ENCODE measurements at places on chromosomes 3 and 15.

- DNase-seq: no peak
Observed at GRCh38 chr3:161028555-161029153, 76.5 kb downstream of the B3GALNT1 start.

DNA sequence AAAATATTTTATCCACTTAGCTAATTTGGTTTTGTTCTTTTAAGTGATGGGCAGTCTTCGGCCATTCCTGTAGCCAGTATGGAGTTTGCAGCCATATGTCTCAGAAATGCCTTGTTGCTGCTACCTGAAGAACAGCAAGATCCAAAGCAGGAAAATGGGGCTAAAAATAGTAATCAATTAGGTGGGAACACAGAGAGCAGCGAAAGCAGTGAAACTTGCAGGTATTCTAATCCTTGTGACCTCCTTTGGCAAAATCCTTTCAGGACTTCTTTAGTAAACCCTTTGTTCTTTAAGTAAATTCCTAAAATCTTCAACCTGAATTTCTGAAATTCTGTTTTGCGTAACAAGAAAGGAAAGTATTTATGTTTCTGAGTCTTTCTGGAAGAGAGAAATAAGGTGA lies 49.8 kb downstream of the CNOT10 start:
- DNase-seq: no peak

GRCh38 chr15:64459066-64459781 lies 1.2 kb upstream of the ZNF609 start:
- DNase-seq: no peak

DNA sequence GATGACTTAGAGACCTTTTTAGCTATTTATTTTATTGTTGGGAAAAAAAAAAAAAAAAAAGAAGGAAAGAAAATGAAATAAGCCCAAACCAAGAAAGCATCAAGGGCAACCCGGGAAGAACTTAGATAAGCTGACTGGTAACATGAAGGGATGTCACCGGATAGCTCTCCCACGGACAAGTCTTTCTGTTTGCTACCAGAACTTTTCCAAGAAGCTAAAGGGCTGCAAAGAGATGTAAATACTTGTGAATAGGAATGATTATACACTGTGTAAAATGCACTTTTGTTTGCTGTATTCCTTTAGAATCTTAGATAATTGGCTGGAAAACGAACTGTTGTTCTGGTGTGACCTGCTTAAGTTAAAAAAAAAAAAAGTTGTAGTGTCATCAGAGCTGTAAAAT lies 2.8 kb downstream of the FOXB1 start:
- no peak for DNase-seq

- no peak for DNase-seq
Observed at GRCh38 chr15:34850121-34850520, 54.8 kb upstream of the ACTC1 start.

GRCh38 chr15:69482686-69483256 lies 30.2 kb downstream of the RPLP1 start:
- DNase-seq: no peak

DNA sequence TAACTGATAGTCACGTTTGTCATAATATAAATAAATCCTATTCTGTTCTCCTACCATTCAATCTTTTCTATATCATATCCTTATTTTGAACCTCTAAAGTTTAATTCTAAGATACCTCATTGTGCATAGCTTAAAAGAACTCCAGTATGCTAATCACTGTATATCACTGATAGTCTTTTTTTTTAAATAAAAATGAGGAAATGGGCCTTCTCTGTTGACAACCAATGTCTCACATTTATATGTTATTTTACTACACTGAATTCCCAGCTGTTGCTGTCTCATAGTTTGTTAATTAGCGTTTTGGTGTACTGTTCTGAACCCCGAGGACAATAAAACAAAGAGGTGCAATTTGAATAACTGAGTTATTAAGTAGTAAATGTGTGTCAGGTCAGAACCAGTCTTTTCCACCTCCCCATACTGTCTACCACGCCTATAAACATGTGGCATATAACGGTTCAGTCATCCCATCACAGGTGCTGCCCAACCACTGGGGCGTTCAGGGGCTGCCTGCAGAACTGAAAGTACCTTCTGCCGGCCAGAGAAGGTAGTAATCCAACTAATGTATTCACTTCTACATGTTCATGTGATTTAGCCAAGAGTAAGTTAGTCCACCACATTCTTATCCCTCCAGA lies 14.9 kb downstream of the CBLB start:
- no peak for DNase-seq

- no peak for DNase-seq
Observed at GRCh38 chr3:132730891-132731580, 8.8 kb upstream of the NPHP3 start.

- no peak for DNase-seq
Observed at GRCh38 chr15:70160267-70160666, 62.5 kb upstream of the TLE3 start.

DNA sequence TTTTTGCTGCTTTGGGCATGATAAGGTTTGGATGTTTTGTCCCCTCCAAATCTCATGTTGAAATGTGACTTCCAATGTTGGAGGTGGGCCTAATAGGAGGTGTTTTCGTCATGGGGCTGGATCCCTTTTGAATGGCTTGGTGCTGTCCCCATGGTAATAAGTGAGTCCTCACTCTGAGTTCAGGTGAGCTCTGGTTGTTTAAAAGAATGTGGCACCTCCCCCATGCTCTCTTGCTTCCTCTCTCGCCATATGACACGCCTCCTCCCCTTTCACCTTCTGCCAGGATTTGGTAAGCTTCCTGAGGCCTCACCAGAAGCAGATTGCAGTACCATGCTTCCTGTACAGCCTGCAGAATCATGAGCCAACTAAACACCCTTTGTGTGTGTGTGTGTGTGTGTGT lies 255.5 kb downstream of the EPHB1 start:
- DNase-seq: no peak

- DNase-seq: no peak
Observed at GRCh38 chr3:31051226-31051625, 156.8 kb upstream of the GADL1 start.

GRCh38 chr3:136074546-136075170 lies 109.1 kb downstream of the PPP2R3A start:
- DNase-seq: no peak

DNA sequence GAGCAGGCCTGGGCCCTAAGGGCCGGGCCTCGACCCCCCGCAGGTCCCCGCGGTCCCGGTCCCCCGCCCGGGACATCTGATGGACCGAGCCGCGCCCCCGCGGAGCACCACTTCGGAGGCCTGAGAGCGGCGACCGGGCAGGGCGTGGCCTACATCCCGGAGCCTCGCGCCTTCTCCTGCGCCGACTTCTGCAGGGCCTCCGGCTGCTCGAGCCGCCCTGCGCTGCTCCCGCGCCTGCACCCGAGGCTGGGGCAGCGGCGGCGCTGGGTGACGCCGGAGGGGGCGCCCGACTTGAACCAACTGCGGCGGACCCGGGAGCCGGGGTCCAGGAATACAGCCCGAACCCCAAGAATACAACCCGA lies 14.9 kb upstream of the GP9 start:
- no peak for DNase-seq

GRCh38 chr3:187593451-187593850 lies 76.7 kb downstream of the SST start:
- DNase-seq: no peak

DNA sequence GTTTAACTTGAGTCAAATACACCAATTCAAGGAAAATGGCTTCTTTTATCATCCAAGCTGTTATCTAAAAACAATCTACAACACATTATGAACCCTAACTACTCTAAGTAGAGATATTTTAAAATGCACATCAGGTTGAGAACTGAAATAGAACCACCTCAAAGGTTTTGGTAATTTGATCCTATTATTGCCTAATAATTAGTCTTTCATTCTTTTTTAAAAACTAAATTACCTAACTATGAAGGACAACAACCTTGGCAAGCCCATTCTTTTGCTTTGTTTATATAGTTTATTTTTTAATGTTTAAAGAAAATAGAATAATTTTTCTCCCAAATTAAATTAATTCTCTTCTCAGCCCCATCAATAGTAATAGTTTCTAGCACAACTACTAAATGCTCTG lies 61.1 kb upstream of the PPIB start:
- DNase-seq: no peak

DNA sequence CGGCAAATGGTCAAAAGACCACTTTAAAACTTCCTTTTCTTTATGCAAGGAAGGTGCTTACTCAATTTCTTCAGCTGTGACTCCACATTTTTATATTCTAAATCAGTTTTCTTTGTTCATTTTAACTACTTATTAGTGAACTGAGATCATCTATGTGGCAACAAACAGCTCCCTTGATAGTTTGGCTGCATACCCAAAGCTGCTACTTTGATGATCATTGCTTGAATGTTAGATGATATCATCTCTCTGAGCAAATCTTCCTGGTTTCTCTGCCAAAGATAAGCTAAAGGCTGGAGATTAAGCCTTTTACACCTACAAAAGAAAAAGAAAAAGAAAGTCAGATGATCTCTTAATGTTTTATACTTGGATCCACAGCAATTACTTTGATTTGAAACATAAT lies 95.5 kb downstream of the DPH6 start:
- DNase-seq: no peak

All from NCI-H187 treated with DMSO at 0.1 percent for 48 hours (cell line).